NAMALWA (cell line): ENCODE measurements at places on chromosomes 5 and 9.
A peak's percentile ranks its signal among the peaks of the same experiment; 100 is the strongest.

DNA sequence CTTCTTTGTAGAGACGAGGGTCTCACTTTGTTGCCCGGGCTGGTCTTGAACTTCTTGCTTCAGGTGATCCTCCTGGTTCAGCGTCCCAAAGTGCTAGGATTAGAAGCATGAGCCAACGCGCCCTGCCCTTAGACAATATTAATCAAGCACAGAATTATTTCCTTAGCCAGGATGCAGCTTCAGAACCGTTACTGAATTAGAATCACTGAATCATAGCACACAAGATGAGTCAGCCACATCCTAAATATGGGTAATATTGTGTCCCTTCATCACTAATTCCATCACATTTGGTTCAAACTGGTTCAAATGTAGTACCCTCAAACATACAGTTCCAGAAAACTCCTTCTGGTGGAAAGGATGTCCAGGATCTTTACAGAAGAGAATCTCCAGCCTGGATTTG, 82.7 kb downstream of the BNC2 start:
- no peak for DNase-seq

- no peak for DNase-seq
Measured at GRCh38 chr9:29928072-29928471, 2354.8 kb upstream of the C9orf72 start.

DNA sequence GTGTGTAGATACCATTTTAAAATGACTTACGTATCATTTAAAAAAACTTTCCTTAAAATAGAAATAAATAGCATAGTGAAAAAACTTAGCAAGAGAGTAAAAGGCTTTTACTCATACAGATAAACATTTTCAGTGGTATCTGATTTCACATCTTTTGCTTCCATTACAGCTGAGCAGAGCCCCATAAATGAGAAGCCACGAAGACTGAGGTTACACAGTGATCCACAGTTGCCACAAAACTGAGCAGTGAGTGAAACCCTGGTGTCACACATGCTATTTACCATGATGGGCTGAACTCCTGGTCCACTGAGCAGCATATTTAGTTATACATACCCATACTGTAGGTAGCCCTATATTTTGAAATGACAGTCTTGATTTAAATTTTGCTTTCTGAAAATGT, 401.2 kb downstream of the KIAA0825 start:
- no peak for DNase-seq

DNA sequence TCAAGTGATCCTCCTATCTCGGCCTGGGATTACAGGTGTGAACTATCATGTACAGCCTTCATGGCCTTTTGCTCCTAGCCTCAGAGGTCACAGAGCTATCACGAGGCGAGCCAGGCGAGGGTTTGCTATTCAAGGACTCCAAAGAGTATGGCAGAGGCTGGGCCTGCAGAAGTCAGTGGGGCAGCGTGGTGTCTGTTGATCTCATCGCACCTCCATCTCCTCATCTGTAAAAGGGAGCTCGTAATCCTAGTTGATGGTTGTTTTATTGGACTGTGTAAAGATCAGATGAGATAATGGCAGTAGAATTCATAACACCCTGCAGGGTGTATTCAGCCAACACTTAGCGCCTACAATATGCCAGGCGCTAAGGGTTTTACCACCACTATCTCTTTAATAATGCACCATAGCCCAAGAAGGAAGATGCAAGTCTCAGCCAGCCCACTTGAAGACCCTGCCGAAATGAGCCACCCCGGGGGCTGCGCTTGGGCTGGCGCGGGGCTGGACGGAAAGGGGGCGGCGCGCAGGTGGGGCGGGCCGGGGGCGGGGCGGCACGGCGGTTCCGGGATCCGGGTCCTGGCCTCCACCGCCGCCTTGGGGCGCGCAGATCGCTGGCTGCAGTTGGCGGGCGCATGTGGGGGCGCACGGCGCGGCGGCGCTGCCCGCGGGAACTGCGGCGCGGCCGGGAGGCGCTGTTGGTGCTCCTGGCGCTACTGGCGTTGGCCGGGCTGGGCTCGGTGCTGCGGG, at the start of gene GALNT12:
Gene GALNT12, plus strand, starts transcription at position 601 of the 744 bp plus-strand sequence. Its CDS starts 29 bp downstream, at position 630.
- DNase-seq = peak; percentile 71

DNA sequence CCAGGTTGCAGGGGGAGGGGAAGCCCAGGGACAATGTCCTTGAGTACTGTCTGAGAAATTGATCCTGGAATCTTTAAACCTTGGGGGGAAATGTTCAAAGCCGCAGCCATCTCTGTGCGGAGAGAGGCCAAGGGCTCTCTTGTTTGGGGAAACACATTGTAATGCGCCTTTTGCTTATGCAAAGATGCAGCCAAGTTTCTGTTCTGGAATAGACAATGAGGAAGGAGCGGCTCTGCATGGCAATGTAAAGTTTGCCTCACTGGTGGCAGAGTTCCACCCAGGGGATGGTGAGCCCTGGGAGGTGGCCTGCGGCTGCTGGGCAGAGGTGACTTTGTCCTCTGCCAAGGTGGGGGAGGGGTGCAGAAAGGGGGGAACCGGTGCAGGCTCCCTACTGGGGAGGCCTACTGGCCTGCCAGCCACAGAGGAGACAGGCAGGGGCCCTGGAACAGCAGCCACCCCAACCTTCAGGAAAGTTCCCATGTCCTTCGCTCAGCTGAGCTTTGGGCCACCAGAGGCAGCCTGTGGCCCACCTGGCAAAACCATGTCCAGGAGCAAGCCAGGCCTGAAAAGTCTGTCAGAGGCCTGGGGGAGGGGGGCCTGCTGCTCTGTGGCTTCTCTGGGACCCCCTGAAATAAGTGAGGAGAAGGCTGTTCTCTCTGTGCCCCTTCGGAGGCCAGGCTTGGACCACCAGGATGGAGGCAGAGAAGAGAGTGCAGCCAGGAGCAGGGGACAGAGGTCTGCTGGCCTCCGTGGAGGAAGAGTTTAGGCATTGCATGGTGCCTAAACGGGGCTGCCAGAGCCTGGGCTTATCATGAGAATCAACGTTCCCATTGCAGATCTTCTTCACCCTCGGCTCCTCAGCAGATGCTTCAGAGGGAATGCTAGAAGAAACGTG, 127.8 kb downstream of the ZNF354C start:
- DNase-seq = no peak

GRCh38 chr5:143933451-143933850, 121.5 kb downstream of the HMHB1 start:
- no peak for DNase-seq

GRCh38 chr5:87231037-87231808, 36.5 kb upstream of the RASA1 start:
- DNase-seq = no peak

GRCh38 chr9:137757613-137758029, 120.0 kb upstream of the CACNA1B start:
- peak; percentile 46 for DNase-seq

- DNase-seq = no peak
Measured at GRCh38 chr9:101220341-101220740, 164.5 kb downstream of the BAAT start.

- no peak for DNase-seq
Measured at GRCh38 chr9:136273244-136273865, 27.7 kb upstream of the QSOX2 start.

DNA sequence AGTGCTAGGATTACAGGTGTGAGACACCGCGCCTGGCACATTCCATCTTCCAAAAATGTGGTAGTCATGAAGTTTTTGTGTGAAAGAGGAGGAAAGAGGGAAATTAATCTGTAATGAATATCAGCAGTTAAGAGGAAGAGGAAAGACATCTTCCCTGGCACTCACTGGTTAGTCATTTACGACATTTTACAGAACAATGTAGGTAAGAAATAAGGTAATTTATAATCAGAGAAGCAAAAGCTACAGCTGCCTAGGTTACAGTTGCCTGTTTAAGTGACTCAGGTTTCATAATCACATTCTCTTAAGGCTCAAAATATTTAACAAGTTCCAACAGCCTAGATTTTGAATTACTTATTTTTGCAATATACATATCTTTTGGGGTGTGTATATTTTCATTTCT, 26.9 kb downstream of the CNOT6 start:
- DNase-seq = no peak

GRCh38 chr9:128082151-128082550, 14.1 kb downstream of the SLC25A25 start:
- no peak for DNase-seq

GRCh38 chr5:33976307-33976706, 8.2 kb downstream of the SLC45A2 start:
- no peak for DNase-seq
